ENCODE measurements at places on chromosomes 6 and 20.

DNA sequence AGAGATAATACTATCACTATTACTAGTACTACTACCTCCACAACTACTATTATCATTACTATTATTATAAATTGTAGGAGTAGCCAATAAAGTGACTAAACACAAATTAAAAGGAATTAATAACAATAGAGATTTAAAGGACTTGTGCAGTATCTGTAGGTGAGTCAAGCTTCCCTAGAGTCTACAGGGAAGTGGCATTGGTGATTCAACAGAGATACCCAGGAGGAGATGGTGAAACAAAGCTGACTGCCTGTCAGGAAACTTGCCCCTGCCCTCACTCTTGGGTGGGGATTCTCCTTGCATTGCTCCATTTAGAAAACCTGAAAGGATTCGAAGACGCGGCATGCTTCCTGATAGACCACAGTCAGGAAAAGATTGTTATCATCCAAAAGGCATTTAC lies 23.3 kb upstream of the BCLAF1 start:
- DNase-seq: no peak

DNA sequence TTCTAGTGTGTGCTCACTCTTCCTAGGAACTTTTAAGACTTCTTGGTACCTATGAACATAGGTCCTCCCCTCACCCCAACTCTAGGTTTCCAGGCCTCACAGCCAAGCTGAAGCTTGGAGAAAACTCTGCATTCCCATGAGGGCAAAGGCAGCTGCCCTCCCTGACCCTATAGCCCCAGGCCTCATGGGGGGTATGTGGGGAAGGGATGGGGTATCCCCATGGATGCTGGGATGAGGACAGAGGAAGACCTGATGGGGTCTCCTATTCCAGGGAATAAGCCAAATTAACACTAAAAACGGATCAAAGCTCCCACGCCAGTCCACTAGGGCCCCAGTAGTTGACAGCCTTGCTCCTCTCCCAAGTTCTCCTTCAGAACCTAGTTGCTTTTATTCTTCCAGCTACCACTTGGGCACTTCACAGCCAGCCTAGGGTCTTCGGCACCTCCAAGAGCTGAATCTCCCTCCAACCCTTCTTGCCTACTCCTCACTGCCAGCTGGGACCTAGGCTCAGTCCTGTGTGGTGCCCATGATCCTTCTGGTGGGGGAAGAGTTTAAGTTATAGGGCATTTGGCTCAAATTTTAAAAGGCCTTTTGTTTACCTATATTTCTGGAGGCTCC lies 7.8 kb downstream of the TP53INP2 start:
- no peak for DNase-seq

- no peak for DNase-seq
Measured at GRCh38 chr6:18139935-18140621, 14.8 kb downstream of the TPMT start.

GRCh38 chr6:90126839-90127238 lies 169.8 kb downstream of the BACH2 start:
- no peak for DNase-seq

GRCh38 chr6:2658788-2659187 lies 91.9 kb downstream of the MYLK4 start:
- no peak for DNase-seq

DNA sequence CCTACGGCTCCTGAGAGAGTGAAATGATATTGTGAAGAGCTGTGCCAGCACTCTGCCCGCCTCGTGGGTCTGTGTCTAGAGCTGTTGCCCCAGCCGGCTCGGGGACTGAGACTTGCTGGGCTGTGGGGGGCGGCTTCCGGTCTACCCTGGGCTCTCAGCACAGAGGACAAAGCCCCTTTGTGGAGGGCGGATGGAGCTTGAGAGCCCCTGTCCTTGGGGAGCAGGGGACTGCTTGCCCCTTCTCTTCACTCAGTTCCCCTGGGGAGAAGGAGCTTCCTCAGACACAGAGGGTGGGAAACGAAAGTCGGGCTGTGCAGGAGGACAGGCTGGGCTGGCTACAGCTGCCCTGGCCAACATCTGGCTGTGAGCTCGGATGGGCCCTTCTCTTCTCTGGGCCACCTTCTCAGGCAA lies 11.0 kb downstream of the SRC start:
- no peak for DNase-seq

- no peak for DNase-seq
Measured at GRCh38 chr6:31187780-31188194, 17.3 kb upstream of the POU5F1 start.

DNA sequence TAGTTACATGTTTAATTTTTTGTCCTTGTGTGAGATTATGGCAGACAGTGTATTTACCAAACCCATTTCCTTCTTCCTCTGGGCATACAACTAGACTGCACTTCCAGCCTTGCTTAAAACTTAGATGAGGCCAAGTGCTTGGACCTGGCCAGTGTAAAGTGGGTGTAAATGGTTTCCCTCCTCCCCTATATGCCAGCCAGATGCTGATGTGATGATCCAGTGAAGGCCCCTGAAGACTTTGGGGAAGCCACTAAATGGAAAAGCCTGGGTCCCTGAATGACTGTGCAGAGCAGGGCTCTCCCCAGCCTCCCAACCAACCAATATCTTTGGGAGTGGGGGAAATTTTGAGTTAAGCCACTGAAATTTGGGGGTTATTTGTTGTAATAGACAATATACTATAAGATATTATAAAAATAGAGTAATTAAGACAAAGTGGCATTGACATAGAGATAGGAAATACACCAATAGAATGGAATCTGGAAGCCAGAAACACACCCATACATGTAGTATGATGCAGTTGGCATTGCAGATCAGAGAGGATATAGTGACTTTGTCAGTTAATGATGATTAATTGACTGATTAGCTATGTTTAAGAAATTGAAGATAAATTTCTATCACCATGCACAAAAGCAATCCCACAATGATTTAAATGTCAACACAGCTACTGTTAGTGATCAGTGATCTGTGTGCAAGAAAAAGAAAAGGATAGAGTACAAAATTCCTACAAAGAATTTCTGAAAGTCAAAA lies 10.4 kb upstream of the SNX9 start:
- DNase-seq: no peak

GRCh38 chr6:44005507-44005903 lies 121.7 kb downstream of the MRPL14 start:
- DNase-seq: no peak

GRCh38 chr6:166449036-166449435 lies 66.3 kb upstream of the MPC1 start:
- no peak for DNase-seq

DNA sequence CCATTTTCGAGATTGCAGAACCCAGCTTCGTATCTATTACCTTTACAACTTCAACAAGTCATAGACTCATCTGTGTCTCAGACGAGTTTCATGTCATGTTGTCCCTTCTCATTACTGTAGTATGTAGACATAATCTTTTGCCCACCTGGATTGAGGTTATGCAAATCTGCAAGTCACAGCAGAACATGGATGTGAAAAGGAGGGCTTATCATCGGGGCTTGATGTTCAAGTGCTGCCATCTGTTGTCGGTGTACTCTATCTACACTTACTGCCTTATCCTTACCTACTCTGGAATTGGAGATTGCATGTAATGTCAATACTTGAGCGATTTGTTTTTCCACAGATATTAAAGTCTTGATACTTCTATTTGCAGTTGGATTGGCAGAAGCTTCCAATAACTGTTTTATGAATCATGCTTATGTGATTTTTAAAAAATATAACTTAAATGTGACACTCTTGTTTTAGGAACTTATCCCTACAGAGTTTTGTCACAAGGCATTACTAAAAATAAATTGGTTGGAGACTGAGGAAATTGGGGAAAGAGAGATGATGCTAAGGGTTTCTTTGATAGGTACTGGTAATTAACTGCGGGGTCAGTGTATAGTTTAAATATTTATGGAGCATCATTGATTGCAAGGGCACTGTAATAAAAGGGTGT lies 3.0 kb upstream of the GOPC start:
- peak; percentile 39 for DNase-seq

DNA sequence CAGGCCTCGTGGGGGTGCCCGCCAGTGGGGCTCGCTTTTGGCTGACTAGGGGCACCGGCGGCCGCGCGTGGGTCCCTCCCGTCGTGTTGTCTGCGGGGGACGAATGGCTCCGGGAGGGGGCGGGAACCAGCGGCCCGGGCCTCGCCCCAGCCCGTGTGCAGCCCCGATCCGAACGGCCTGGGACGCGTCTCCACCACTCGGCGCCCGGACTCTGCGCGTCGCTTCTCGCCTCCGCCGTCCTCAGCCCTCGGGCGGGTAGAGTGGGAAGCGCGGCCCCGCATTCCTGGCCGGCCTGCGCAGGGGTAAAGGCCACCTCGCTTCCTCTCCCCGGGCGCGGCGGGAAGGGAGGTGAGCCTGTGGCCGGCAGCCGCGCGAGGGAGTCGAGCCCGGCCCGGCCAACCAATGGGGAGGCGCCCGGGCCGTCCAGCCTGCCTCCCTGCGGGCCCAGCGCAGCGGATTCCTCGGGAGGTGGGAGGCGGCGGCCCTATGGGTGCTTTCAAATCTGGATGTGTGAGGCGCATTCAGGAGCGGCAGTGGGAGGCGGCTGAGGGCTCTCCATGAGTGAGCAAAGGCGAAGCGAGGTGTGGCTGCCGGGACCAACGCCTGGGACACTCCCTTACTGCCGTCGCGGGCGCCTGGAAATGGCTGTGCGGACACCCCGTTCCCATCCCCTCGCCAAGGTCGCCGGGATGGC lies 1.1 kb upstream of the ZBTB46 start:
- DNase-seq: no peak
